IPS DF 19.7 (cell line): ENCODE measurements at places on chromosomes 4 and X.

GRCh38 chrX:108217876-108218275, 126.3 kb downstream of the ATG4A start:
- DNase-seq, result no peak

DNA sequence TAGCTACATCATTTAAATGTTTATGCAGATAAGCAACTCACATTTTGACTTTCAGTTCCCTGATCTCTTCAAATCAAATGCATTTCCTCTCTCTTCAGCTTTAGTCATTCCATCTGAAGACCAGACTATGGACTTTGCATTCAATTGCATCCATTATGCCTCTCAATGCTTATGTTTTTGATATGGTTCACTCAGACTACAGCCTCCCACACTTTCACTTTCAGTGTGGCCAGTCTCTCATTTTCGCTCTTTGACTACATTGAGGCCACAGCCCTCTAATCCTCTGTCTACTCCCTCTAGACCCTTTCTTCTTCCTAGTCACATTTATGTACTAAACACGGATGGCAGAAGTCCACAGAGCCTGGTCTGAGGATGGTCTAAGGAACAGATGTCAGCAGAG, 24.5 kb upstream of the VEGFC start:
- no peak for DNase-seq

- no peak for DNase-seq
Measured at GRCh38 chrX:131081772-131082740, 23.9 kb downstream of the ARHGAP36 start.

- no peak for DNase-seq
Measured at GRCh38 chrX:69031971-69032391, 133.3 kb downstream of the PJA1 start.

DNA sequence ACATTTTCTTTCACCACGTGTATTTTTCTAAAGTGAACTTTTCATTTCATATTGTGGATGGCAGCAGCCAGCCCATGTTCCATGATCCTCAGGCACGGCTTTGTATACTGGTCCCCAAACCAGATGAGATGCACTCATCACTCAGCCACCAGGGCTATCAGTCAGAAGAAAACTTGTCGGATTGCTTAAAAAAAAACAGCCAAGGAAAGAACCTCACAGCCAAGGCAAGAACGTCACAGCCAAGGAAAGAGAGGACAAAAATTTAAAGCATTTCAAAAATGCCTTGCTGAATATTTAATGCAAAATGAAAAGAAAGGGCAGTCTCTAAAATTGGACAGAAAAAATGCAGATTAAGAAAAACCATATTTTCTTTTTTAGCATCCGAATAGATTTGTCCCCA, 333.3 kb downstream of the PDGFC start:
- no peak for DNase-seq

DNA sequence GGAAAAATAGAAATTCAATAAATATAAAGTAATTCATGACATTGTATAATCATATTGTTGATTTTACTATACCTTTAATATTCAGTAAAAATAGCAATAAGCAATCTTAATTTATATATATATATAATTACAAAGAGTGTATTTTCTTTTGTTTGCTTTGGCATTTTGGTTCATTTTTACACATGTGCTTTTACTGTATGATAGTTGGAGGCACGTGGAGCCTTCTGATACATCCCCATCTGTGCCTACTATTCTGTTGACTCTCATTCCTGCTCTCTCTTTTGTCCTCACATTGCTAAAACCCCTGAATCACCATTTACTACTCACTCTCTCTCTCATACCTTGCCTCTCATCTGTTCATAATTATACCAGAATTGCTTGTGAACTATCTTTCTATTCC, 106.4 kb upstream of the NDST4 start:
- no peak for DNase-seq

- DNase-seq, result no peak
Measured at GRCh38 chr4:143337600-143338287, 1.1 kb downstream of the GAB1 start.

GRCh38 chr4:7068883-7069282, 1.0 kb upstream of the GRPEL1 start:
- DNase-seq, result no peak
